ENCODE measurements at places on chromosomes 11 and 22. TPM values are rescaled to one million over a fixed set of nuclear protein-coding genes. Genes with fewer than 3 reads are reported as not detected.
A peak's percentile ranks its signal among the peaks of the same experiment; 100 is the strongest.

Gene ROBO3
- 4.6 TPM for total RNA-seq

Gene NDUFV1
- 724 TPM for total RNA-seq

Gene PLEKHA7
- 18.3 TPM for total RNA-seq

Gene LARGE2
- not detected for total RNA-seq

Gene RBMXL2
- not detected for total RNA-seq

Gene UPK3A
- total RNA-seq: 0.54 TPM

Gene CABP4
- total RNA-seq: 1.1 TPM

Gene GLYATL1
- total RNA-seq: not detected

- DNase-seq: peak; percentile 86
Measured at GRCh38 chr22:39290724-39291161, 28.7 kb downstream of the RPL3 start.

DNA sequence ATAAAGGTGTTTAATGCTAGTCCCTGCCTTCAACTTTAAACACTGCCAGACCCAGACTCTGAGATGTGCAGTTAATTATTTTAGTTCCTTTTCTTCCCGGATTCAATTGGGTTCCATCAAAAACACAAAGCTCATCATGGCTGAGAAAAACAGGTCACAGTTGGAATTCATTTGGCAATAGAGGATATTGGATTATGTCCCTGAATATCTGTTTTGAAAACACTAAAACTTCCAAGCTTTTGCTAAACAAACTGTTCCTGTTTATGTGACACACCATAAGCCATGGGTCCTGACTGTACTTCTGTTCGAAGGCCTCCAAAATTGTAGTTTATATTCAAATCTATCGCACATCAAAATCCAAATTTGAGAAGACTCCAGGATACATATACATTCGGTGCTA, 150.7 kb downstream of the TRPC6 start:
- DNase-seq: no peak

DNA sequence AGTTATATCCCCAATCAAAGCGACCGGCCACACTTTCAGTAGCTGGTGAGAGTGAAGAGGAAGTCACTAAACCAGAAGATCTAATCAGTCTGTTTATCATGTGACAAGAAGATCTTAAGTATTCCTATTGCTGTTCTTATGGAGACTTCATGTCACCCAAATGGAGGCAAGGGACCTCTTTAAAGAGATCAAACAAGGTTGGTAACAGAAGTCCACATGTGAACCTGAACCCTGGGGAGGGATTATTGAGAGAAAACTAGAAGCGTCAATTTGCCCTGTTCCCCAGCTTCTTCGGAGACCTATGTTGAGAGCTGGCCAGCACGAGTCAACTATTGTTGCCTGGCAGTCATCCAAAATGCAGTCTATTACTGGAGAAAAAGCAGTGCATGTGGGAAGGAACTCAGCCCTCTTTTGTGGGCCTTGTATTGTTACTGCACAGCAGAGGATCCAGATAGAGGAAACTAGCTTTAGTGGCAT, 76.9 kb upstream of the CTSC start:
- no peak for DNase-seq

GRCh38 chr11:81987829-81988472, 745.7 kb downstream of the FAM181B start:
- DNase-seq: no peak

GRCh38 chr11:114478768-114479167, 39.5 kb downstream of the REXO2 start:
- DNase-seq: no peak

DNA sequence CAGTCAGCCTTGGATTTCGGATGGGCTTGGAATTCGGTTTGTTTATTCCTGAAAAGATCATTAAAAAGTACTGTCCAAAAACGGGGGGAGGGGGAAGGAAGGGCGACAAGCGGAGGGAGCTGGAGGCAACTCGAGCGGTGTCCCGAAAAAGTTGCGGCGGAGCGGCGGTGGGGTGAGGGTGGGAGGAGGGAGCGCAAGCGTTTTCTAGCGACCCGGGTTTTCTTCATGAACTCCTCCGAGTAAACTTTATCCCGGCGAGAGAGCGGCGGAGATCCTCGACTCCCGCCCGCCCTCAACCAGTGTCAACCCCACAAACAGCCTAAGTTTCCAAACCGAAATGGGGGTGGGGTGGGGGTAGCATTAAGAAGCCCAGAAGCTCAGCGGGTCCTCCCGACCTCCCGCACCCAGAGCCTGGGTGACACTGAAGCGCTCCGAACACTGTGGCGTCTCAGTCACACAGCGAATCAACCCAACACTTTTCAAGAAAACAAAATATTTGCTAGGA, 133.0 kb upstream of the C11orf58 start:
- peak; percentile 64 for DNase-seq

- peak; percentile 85 for DNase-seq
Measured at GRCh38 chr11:120952461-120953434, 71.2 kb upstream of the TBCEL start.

DNA sequence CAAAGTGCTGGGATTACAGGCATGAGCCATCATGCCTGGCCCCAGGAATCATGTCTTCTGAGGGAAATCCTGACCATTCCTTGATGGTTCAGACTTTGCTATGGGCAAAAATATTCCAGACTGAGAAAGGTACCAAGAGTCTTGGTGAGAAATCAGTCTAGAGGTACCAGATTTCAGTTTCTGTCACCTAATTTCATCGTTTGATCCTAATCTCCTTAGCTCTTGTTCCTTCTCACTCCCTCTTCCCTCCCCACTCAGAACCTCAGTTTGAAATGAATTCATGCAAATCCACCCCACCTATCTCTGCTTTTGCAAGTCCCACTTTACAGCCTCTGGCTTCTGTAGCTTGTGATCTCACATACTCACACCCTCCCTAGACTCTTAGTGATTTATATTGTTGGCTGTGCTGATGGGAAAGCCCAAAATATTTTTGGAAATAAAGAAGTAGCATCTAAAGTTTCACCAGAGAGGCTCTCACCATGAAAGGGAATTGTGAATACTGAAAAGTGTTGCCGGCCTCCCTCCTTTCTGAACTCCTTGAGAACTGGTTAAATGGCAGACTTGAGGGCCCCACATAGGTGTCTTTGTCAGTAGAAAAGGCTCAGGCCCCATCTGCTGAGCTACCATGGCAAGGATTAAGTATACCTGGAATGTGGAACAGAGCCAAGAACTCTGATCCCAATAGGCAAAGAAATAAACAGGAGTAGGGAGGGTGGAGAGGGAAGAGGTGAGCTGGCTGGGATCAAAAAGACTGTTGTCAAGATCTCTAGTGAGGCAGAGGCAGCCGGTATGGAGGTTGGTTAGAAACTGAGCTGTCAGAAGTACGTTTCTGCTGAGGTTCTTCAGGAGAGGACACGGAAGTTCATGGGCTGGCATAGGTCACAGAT, 190.5 kb upstream of the MTMR2 start:
- DNase-seq: no peak

GRCh38 chr11:3622521-3622920, 19.3 kb downstream of the ART5 start:
- no peak for DNase-seq

- no peak for DNase-seq
Measured at GRCh38 chr11:121358760-121359159, 66.2 kb downstream of the SC5D start.

GRCh38 chr11:20033806-20034205, 126.5 kb downstream of the DBX1 start:
- DNase-seq: no peak

- DNase-seq: no peak
Measured at GRCh38 chr11:29564486-29564885, 452.3 kb downstream of the KCNA4 start.

- no peak for DNase-seq
Measured at GRCh38 chr11:69230856-69231425, 63.0 kb upstream of the MYEOV start.

DNA sequence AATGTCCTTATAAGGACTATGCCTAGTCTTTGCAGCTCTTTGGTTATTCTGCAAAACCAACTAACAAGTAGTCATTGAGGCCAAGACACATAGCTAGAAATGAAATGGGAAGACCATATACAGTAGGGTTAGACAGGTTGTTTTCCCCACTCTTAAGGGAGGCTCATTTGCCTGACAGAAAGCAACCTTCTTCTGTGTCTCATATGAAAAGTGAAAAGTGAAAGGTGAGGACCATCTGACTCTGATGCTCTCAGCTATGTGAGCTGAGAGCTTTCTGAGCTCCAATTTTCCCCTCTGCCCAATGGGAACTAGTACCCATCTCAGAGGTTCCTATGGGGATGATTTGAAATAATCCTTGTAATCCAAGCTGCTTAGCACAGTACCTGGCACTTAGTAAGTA, 142.0 kb upstream of the BDNF start:
- DNase-seq: no peak

- DNase-seq: no peak
Measured at GRCh38 chr11:107457205-107457557, 444 bp downstream of the CWF19L2 start.

GRCh38 chr11:44742508-44743246, 15.9 kb downstream of the TSPAN18 start:
- DNase-seq: no peak

DNA sequence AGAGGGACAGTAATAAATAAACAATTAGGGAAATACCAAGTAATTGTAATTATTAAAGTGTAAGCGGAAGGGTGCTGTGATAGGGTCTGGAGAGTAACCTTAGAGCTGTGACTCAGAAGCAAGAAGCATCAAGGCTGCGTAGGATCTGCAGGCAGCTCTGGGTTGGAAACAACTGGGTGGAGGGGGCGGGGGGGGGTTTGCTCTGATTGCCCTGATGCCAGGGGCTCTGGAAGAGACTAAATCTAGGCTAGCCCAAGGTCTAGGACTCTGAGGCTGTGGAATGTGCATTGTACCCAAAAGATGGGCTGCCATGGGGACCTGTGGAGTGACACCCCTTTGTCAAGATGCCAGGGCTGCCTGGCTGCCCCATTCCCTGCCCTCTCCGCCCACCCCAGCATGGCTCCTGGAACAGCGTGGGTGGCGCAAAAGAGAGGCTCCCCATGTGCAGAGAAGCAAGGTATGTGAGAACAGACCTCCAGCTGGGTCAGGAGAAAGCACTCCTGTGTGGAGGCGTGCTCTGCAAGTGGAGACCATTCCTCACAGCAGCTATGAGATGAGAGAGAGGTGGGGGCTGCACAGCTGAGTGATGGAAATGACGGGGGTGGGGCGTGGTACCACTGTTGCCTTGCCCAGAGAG, 101.1 kb upstream of the CRYBB3 start:
- DNase-seq: no peak

DNA sequence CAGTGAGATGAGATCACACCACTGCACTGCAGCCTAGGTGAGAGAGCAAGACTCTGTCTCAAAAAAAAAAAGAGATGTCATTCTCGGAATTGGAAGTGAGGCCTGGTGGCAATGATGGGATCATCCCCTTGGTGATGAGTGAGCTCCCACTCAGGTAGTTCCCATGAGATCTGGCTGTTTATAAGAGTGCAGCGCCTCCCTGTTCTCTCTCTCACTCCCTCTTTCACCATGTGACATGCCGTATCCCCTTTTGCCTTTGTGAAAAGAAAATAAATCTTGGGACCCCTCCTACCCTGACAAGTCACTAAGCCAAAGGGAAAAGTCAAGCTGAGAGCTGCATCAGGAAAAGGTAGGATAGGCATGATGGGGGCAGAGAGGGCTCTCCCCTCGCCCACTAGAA, 28.8 kb downstream of the ZNF70 start:
- DNase-seq: no peak

DNA sequence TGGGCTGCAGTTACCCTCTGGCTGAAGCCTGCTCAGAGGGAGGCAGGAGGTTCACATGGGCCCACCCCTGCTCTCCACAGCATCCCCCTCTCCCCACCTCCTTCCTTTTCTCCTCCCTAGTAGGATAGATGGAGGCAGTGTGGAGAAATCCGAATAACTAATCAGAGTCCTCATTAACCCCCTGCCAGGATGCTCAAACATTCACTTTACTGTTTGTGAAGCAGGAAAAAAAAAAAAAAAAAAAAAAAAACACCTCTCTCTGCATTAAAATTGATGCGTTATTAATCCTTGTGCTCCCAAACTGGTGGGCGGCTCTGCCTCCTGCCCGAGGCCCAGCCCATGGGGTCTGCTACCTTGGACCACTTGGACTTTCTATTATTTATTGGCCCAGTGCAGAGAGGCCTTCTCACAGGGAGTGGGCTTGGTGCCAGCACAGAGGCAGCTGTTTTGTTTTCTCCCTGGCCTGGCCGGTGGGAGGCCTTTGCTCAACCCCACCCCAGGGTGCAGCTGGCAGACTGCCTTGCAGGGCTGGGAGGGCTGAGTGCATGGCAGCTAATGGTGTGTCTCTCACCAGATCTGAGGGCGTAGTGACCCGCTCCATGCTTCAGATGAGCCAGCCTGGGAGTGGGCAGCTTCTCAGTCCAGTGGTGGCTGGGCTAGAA, 150.7 kb downstream of the PKNOX2 start:
- DNase-seq: peak; percentile 82

DNA sequence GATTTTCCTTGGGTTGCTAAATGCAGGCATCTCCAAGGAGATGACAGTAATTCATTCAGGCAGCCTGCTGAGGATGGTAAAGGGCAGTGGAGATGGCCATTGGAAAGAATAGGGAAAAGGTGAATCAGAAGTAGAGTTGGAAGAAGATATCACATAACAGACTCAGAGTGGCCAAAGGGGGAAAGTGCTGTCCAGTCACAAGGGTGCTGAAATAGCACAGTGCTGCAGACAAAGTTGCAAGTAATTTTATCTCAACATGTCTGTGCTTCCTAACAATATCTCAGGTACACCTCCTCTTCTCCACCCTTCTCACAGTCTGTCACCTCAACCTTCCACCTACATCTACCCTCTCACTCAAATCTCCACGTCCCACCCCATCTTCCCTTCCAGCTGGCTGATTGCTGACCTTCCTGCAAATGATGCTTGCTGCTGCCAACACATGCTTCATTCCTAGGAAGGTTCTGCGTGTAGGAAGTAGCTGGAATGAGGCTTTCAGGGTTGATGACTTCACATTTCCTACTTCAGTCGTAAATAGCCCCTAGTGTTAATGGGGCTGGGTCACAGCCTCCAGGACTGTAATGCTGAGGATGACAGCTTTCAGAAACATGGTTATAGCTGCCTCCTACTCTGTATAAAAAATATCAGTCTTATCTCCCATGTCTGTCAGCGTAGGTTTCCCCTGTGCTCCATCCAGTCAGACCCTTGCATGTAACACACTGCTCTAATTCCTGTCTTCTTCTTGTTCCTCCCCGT, 123.9 kb downstream of the CTNND1 start:
- DNase-seq: no peak

- no peak for DNase-seq
Measured at GRCh38 chr11:14657841-14658240, 14.2 kb downstream of the PDE3B start.

GRCh38 chr11:92259861-92260260, 35.2 kb downstream of the FAT3 start:
- DNase-seq: no peak

GRCh38 chr11:102414559-102414958, 38.0 kb downstream of the TMEM123 start:
- DNase-seq: no peak

GRCh38 chr22:46673662-46674236, 53.6 kb downstream of the GRAMD4 start:
- DNase-seq: no peak

GRCh38 chr22:25357132-25357455, 137.7 kb downstream of the CRYBB2 start:
- no peak for DNase-seq

All from Right ventricle myocardium inferior (tissue), 1 donor.